Thymus (tissue), 14 donors: ENCODE measurements at places on chromosomes 1 and 21. TPM values are rescaled to one million over a fixed set of nuclear protein-coding genes. Genes with fewer than 3 reads are reported as not detected.

- DNase-seq: peak; percentile 98
Measured at GRCh38 chr1:9717193-9718005, 65.9 kb downstream of the PIK3CD start.

- no peak for DNase-seq
Measured at GRCh38 chr1:241212628-241213027, 144.4 kb downstream of the RGS7 start.

DNA sequence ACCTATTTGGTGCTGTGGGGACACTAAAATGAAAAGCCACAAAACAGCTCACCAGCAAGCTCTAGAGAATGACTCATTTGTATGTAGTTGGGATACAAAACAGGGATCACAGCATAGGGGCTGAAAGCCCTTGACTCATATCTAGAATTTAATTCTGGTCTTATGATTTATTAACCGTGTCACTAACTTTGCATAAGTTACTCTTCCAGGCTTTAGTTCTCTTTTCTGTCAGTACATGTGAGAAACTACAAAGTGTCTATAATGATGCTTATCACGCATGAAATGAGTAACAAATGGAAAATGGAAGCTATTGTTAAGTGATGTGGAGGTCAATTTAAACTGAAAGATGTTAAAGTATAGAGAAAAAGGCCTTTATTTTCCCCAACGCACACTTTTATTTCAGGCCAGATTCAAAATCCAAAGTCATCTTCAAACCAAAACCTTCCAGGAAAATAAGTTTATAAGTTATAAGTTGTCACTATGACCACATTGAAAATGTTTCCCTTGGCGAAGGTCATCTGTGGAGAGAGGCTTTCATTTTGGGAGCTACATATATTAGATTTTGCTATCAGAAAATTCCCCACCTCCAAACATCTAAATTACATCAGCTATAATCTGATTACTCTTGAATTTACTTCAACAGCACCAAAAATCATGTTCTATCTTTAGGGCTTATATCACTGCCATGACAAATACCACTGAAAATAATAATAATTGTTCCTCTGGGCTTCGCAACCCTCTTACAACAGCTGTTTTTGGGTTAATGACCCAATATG lies 430.5 kb downstream of the MRPL39 start:
- DNase-seq: no peak

DNA sequence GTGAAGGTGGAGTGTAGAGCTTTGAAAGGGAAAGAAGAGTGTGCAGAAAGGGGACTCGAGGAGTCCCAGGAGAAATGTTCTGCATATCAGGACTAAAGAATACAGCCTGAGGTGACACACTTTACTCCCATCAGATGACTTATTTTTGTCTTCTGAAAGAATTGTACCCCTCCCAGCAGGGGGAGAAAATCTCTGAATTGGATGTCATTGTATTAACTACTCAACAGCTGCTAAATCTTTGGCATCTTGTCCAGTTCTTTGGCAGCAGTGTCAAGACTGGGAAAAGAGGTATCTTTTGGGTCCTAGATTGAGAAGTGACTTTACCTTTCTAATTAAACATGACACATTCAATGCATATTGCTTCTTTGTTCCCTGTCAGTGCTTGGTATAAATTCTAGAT lies 18.9 kb downstream of the UBE4B start:
- no peak for DNase-seq

DNA sequence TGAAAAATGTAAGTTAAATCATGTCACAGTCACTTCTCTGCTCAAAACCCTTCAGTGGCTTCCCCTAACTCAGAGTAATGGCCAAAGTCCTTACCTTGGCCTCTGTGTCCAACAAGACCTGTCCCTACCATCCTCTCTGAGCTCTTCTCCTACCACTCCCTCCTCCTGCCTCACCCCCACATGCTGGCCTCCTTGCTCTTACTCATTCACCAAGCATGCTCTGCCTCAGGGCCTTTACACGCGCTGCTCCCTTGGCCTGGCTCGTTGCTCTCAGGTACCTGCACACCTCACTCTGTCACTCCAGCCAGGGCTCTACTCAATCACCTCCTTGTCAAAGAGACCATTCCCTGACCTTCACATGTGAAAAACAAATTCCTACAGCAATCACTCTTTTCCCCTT lies 54.2 kb downstream of the SEC16B start:
- no peak for DNase-seq

GRCh38 chr21:16345757-16346156 lies 616.0 kb downstream of the USP25 start:
- no peak for DNase-seq

DNA sequence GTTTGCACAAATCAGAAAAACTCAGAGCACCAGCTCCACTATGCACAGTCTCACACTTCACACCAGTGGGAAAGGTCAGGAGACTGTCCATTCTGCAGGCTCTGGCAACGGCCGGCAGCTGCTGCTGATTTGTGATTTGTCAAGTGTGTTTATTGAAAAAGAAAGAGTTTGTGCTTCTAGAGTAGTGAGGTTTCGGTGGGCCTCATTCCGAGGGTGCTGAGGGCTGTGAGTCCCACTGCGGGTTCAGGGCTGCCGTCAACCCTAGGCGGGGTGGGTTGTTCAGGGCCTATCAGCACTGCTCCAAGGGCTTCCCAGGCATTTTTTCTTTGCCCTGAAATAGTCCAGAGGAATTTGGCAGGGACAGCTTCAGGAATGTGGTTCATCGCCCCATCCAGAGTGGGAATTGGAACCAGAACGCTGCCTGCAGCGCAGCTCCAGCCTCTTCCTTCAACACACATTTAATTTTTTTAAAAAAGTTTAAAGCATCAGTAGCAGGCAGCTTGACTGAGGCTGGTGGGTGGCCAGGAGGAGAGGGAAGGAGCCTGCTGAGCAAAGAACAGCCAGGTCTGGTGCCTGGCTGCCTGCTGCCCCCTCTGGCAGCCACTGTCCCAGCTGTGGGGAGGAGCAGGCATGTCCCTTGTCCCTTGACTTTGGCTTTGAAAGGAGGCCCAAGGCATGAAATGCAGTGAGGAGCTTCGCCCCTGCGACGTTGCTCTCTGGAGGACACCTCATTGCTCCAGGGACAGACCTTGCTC lies 19.7 kb downstream of the STUM start:
- DNase-seq: no peak

DNA sequence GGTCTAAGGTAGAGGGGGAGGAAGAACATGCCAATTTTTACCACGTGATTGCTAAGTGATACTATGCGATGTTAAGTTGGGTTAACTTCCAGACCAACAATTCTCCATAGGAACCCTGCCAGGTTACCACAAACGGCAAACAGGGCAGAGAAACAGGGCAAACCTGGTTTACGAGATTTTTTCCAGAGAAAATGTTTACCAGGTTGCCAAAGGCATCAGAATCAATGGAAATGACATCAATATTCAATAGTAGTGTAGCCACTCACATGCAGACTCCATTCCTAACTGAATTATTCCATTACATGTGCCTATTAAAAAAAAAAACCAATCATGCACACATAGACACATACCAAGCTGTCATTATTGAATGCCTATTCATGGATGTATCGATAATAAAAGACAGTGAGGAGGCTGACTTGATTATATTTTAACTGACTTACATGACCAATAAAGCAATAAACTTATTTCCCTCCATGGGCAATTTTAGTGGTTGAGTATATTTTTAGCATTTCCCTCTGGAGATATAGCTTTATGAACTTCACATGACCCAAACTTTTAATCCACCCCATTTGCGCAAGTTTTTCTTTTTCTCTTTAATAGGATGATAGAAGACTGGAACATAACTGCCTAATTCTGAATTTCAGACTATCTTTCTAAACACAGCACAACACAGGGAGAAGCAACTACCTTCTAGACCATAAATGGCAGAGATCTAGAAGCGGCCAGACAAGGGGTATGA lies 40.5 kb upstream of the KCNE1 start:
- DNase-seq: no peak

Gene SDE2
- total RNA-seq: 29.7 TPM

- DNase-seq: no peak
Measured at GRCh38 chr1:32636914-32637645, 13.3 kb downstream of the ZBTB8OS start.

Gene ANGPTL3
- total RNA-seq: not detected

DNA sequence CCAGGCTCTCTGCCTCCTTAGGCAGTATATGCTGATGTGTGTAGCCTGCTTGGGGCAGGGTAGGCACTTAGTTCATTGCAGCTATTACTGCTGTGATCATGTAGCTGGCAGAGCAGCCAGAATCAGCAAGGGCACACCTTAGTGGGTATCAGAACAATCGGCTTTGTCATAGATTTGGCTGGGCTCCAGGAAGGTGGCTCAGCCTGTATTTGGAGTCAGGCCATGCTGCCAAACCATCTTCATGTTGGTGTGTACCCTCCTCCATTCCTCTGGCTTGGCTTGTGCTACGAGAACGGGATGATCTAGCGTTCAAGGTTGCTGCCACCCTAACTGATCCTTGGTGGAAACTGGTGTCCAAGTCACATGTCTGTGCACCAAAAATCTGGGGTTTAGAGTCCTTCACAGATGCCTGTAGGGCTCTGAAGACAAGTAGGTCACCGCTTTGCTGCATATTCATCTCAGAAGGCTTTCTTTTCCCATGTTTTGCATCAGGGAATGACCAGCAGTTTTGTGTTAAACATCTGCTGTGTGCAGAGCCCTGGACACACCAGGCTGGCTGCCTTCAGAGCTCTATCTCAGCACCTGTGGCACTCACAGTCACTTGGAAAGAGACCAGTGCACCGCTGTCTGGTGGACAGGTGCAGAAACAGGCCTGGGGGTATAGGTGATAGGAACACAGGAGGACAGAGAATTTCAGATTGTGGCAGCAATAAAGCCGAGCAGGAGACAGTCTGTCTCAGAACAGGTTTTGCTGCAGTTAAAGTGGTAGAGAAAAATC lies 23.7 kb downstream of the VANGL1 start:
- no peak for DNase-seq

GRCh38 chr1:9494936-9495758 lies 44.1 kb upstream of the SLC25A33 start:
- DNase-seq: peak; percentile 31

Gene CNR2
- total RNA-seq: 1.5 TPM

- no peak for DNase-seq
Measured at GRCh38 chr1:33088119-33088906, 7.4 kb downstream of the AZIN2 start.

Gene CD52
- 1,020 TPM for total RNA-seq

Gene PTPRC
- total RNA-seq: 490 TPM

Gene MARK1
- 1.9 TPM for total RNA-seq

Gene TMEM82
- not detected for total RNA-seq

Gene CATSPERE
- 0.76 TPM for total RNA-seq

Gene CYP2J2
- 1.1 TPM for total RNA-seq

DNA sequence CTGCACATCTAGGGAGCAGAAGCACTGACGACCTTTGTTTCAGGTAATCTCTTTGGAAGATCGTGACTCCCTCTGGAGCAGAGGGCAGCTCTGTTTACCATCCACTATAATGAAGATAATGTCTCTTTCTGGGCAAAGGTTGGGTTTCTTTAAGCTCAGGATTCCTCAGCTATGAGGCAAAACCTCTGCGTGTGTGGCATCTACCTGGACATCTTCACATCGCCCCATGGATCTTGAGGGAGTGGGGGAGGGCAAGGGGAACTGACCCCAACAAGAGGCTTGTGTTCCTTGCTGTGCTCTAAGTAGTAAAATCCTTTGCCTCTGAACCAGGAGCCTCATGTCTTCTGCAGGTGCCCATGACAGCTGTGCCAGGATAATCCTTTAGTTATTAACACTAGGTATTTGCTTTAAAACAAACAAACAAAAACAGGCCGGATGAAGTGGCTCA lies 19.6 kb downstream of the SPATA45 start:
- no peak for DNase-seq

Gene ADGRL2
- total RNA-seq: 12.1 TPM

Gene AKR7A3
- 0.57 TPM for total RNA-seq

Gene ZNF436
- 11.4 TPM for total RNA-seq

DNA sequence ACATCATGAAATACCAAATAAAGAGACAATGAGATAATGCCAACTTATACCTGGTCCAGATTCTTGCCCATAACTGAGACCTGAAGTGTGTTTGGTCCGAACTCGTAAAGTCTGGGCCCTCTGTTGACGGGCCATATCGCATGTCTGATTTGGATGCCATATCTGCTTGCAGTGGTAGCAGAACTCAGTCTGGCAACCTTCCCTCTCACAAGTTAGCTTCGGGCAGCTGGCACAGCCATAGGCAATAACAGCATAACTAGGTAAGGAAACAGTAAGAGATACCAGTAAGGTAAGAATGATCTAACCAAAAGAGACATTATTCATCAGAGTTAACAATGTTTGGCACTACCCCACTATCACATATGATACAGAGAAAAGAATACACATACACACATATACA lies 15.1 kb downstream of the RNF19B start:
- no peak for DNase-seq

- DNase-seq: no peak
Measured at GRCh38 chr1:24905979-24906720, 23.9 kb downstream of the RUNX3 start.

- DNase-seq: no peak
Measured at GRCh38 chr1:58583496-58583895, 6.4 kb upstream of the TACSTD2 start.

DNA sequence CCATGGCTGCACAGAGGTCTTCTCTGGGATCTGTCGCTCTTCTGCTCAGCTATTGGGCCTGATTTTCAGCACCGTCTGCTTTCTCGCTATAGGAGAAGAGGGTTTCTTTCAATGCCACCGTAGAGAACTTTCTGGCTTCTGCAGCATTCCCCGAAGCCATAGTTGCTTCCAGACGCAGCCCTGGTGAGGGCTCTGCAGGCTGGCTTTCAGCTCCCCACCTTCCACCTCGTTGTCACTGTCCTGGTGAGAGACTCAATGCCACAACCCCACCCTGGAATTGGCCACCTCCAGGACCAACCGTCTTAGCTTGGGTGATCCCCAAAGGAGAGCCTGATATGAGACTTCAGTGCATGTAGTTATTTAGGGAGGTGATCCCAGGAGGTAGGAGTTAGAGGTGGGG lies 12.0 kb upstream of the PRKCZ start:
- no peak for DNase-seq

- DNase-seq: peak; percentile 85
Measured at GRCh38 chr1:26788836-26789611, 1.3 kb downstream of the PIGV start.

DNA sequence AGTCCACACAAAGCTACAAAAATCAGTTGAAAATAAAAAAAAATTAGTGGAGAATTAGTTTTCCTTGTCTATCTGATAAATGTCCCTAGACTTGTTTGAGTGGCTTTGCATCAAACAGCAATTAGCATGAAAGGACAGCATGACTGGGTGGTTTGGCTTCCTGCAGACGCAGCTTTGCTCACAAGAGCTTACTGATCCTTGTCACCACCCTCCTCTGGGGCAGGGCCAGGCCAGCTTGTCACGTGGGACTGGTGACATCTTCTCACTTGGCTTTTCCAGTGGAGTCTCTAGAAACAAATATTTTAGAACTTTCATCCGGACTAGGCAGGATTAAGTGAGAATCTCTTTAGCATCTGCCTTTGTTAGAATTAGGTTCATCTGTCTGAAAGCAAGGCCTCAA lies 76.0 kb upstream of the OLIG2 start:
- DNase-seq: no peak
